ENCODE measurements at places on chromosomes 3 and 15.

GRCh38 chr3:44996556-44996969 is 20.5 kb downstream of the EXOSC7 start:
- DNase-seq = no peak

- DNase-seq = no peak
Observed at GRCh38 chr15:60572541-60573421, 93.8 kb upstream of the ICE2 start.

- no peak for DNase-seq
Observed at GRCh38 chr3:10351013-10351735, 30.3 kb upstream of the SEC13 start.

- no peak for DNase-seq
Observed at GRCh38 chr3:109784852-109785631, 447.7 kb upstream of the DPPA4 start.

GRCh38 chr15:34987609-34988026 is 469 bp downstream of the ZNF770 start:
- no peak for DNase-seq

- no peak for DNase-seq
Observed at GRCh38 chr3:94794563-94794962, 731.7 kb downstream of the NSUN3 start.

GRCh38 chr15:66196602-66197001 is 56.9 kb downstream of the MEGF11 start:
- DNase-seq = no peak

DNA sequence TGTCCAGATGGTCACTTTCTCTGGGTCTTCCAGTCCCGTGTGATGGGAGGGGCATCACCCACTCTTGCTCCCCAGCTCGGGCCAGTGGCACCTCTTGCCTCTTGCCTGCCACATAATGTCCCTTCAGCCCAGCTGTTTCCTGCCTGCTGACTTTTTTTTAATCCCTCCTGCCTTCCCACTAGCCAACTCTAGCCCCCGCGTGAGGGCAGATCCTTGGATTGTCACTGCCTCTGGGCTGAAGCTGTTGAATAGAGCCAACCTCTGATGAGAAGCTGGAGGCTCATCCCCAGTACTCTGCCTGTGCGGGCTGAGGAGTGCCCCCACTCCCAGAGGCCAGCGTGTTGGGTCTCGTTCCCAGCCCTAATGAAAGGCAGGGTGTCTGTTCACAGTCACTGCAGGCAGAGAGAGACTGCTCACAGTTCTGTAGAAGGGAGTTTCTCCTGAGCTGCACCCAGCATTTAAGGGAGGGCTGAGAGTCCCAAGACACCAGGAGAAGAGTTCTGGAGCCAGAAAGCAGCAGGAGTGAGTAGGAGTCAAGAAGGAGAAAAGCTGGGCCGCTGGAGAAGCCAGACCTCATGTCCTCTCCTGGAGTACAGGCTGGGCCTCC is 30.1 kb upstream of the TIMP4 start:
- no peak for DNase-seq
